ENCODE measurements at places on chromosomes 3 and 15.

GRCh38 chr3:129442947-129443346, 2.9 kb downstream of the IFT122 start:
- DNase-seq, result no peak

DNA sequence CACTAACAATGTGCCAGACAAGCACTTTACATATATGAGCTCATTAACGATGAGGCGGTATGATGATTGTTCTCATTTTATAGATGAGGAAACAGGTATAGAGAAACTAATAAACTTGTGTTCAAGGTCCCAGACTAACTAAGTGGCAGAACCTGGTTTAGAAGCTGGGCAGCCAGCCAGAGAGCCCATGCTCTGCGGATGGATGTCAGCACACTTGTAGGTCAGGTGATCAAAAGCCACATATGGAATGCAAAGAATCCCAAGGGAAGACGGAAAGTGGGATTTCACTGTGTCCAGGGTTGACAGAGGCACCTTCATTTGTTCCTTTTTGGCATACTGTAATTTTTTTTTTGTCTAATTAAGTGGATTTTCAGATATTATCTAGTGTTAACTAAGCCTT, 103.7 kb downstream of the EFL1 start:
- no peak for DNase-seq

GRCh38 chr15:78208887-78209645, 25.3 kb downstream of the ACSBG1 start:
- DNase-seq, result no peak

DNA sequence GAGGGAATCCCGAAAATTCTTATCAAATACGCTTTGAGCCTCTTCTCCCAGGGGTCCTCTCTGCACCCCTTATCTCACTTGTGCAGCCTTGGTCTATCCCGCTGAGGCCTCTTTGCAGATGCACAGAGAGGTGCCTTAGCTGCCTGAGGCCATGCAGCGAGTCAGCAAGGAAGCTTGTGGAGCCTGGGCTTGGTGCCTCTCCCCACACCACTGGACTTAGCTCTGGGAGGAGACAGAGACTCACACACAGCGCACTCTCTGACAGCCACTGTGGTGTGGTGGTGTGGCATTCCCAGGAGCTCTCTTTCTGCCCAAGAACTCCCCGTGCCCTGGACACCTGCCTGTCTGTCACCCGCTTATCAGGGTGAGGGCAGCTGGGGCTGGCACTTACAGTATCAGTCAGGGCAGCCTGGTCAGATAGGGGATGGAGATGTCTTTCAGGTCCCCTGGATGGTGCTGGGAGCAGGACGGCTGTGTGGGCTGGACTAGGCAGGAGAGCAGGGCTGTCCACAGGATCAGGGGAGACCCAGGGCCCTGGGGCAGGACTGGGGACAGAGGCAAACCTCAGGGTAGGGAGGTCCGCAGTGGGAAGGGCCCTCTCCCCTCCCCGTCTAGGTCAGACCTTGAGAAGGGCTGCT, 10.2 kb upstream of the LINGO1 start:
- no peak for DNase-seq

GRCh38 chr3:195173657-195174056, 97.3 kb downstream of the XXYLT1 start:
- no peak for DNase-seq
